ENCODE measurements at places on chromosomes 11 and 22. TPM values are rescaled to one million over a fixed set of nuclear protein-coding genes. Genes with fewer than 3 reads are reported as not detected.

PNPLA5 gene
- total RNA-seq, result not detected

RFPL1 gene
- not detected for total RNA-seq

DMC1 gene
- 3.8 TPM for total RNA-seq

IL18BP gene
- 5.4 TPM for total RNA-seq

TMEM191C gene
- 1.2 TPM for total RNA-seq

CD248 gene
- not detected for total RNA-seq

DNA sequence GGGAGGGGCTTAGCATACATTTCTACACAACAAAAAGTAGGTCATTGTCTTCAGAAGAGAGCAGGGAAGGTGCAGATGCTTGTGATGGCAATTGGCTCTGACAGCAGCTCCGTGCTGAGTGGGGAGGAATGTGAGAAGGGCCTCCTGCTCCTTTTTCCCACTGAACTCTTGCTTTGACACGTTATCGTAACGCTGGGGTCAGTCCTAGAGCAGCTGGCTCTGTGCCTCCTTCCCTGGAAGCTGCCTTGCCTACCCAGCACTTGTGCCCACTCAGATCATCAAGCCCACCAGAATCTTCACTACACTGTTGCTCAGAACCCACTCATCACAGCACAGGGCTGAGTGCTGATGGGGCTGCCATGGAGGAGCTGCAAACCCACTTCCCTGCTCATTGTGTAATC lies 14.9 kb upstream of the NAV2 start:
- no peaks in the 10 kb centered on the region for H3K27me3 ChIP-seq
- no peaks in the 10 kb centered on the region for H3K36me3 ChIP-seq
- no peak overlapping the region for H3K27ac ChIP-seq
- no peak overlapping the region for H3K4me3 ChIP-seq
- H3K4me1 ChIP-seq, result no peaks in the 10 kb centered on the region

DNA sequence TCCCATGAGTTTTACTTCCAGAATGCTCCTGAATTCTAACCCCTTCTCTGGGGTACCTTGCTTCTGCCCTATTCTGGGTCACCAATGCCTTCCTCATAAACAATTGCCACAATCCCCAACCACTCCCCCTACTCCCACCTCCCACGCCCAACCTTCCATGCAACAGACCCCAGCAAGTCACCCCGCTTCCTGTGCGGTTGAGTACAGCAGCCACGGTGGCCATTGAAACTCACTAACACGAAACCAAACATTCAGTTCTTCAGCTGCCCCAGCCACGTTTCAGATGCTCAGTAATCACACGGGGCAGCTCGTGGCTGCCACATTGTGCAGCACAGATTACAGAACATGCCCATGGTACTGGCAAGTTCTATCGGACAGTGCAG lies 3.7 kb upstream of the BCR start:
- no peak overlapping the region for H3K27ac ChIP-seq
- no peaks in the 10 kb centered on the region for H3K27me3 ChIP-seq
- peaks cover 6% of the 10 kb centered on the region for H3K36me3 ChIP-seq
- no peak for DNase-seq
- H3K4me3 ChIP-seq, result no peak overlapping the region
- peaks cover 24% of the 10 kb centered on the region for H3K4me1 ChIP-seq

GRCh38 chr22:47127441-47127871 lies 365.0 kb downstream of the TBC1D22A start:
- no peak for DNase-seq
- H3K27me3 ChIP-seq, result no peaks in the 10 kb centered on the region
- no peaks in the 10 kb centered on the region for H3K4me1 ChIP-seq

DNA sequence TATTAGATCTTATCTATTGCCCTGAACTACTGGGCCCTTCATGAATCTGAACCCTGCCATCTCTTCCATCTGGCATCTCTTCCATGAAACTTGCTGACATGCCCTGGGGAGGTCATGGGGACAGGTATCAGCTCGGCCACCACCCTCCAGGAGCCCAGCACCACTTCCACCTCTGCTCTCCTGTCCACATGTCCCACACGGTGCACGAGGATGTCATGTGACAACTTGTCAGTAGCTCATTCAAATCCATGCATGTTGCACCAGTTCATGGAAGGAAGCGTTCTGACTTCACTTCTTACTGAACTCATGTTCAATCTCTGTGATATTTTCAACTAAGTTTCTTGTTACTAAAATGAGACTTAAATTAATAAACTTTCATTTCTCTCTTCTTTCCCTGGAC lies 16.6 kb downstream of the YPEL1 start:
- no peak overlapping the region for H3K27ac ChIP-seq
- H3K36me3 ChIP-seq, result no peaks in the 10 kb centered on the region

GRCh38 chr11:14529951-14530350 lies 9.8 kb upstream of the PSMA1 start:
- H3K27ac ChIP-seq, result no peak overlapping the region
- H3K4me1 ChIP-seq, result no peaks in the 10 kb centered on the region
- no peaks in the 10 kb centered on the region for H3K27me3 ChIP-seq
- no peak overlapping the region for H3K4me3 ChIP-seq

DNA sequence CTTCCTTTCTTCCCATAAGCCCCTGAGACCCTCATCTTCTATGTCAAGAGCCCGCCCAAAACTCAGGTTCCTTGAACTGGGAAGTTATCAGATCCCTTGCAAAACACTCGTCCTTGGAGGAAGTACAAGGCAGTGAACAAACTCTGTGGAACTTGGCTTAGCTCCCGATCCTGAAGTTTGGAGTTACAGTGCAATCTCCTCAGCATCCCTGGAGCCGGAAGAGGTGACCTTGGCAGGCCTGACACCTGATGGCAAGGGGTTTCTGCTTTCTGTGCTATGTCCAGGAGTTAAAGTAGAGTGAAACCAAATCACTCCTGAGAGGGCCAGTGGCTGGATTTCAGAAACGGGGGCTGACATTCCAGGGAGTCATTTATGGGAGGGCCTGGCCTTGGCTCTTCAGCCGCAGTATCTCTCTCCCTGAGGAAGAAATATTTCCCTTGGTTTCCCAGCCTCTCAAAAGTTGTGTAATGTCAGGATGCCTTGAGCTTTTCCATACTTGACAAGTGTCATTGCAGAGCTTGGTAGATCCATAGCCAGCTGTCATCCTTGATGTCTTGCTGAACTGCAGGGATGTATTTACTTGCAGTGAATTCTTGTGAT lies 1.9 kb upstream of the GRAMD1B start:
- no peak overlapping the region for H3K27ac ChIP-seq
- peaks cover 15% of the 10 kb centered on the region for H3K4me1 ChIP-seq
- no peaks in the 10 kb centered on the region for H3K36me3 ChIP-seq
- no peak for DNase-seq

DNA sequence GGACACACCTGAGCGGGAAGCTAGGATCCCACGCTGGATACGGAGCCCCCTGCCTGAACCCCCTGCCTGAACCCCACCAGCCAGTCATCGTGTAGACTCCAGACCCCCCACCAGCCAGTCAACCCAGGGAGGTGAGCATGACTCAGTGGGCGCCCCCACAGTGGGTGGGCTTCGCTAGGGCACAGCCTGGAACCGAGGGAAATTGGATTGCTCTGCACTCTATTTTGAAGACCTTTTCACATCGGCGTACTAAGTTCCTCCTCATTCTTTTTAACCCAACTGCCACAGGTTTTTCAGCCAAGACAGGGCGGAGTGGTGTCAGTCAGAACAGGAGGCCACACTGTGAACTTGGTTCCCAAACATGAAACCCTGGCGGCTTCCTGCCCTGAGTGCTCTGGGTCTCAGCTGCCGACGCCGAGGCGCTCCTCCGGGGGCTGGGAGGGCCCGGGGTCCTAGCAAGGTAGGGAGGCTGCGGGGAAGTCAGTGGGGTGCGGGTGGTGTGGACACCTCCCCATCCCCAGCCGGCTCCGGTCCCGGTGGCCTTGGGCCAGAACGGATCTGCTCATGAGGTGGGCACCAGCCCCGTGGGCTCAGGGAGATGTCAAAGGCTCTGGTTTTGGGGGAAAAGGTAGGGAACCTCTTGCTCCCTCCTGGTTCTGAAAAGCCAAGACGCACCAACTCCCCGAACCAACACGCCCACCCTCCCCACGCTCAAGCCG lies 57.0 kb downstream of the BRD1 start:
- H3K27me3 ChIP-seq, result no peaks in the 10 kb centered on the region
- no peak overlapping the region for H3K4me3 ChIP-seq
- peaks cover 4% of the 10 kb centered on the region for H3K36me3 ChIP-seq
- H3K4me1 ChIP-seq, result no peaks in the 10 kb centered on the region
- H3K27ac ChIP-seq, result no peak overlapping the region
- DNase-seq, result no peak

GRCh38 chr22:41383085-41383484 lies 1.3 kb downstream of the TEF start:
- peaks cover 25% of the 10 kb centered on the region for H3K4me1 ChIP-seq
- peak overlapping the region; percentile 92 for H3K4me3 ChIP-seq
- DNase-seq, result no peak
- H3K36me3 ChIP-seq, result no peaks in the 10 kb centered on the region
- no peaks in the 10 kb centered on the region for H3K27me3 ChIP-seq
- no peak overlapping the region for H3K27ac ChIP-seq

- H3K36me3 ChIP-seq, result no peaks in the 10 kb centered on the region
- H3K4me3 ChIP-seq, result no peak overlapping the region
- H3K4me1 ChIP-seq, result no peaks in the 10 kb centered on the region
- DNase-seq, result no peak
- H3K27ac ChIP-seq, result no peak overlapping the region
- H3K27me3 ChIP-seq, result no peaks in the 10 kb centered on the region
Observed at GRCh38 chr11:77073328-77074001, 6.7 kb downstream of the CAPN5 start.

- no peaks in the 10 kb centered on the region for H3K36me3 ChIP-seq
- no peaks in the 10 kb centered on the region for H3K4me1 ChIP-seq
- no peak overlapping the region for H3K4me3 ChIP-seq
- no peak for DNase-seq
- no peaks in the 10 kb centered on the region for H3K27me3 ChIP-seq
- no peak overlapping the region for H3K27ac ChIP-seq
Observed at GRCh38 chr11:16157327-16157726, 199.0 kb downstream of the SOX6 start.

All from Karpas-422 (cell line).